ENCODE measurements at places on chromosomes 5 and 9. TPM values are rescaled to one million over a fixed set of nuclear protein-coding genes. Genes with fewer than 3 reads are reported as not detected.
A peak's percentile ranks its signal among the peaks of the same experiment; 100 is the strongest.

DNA sequence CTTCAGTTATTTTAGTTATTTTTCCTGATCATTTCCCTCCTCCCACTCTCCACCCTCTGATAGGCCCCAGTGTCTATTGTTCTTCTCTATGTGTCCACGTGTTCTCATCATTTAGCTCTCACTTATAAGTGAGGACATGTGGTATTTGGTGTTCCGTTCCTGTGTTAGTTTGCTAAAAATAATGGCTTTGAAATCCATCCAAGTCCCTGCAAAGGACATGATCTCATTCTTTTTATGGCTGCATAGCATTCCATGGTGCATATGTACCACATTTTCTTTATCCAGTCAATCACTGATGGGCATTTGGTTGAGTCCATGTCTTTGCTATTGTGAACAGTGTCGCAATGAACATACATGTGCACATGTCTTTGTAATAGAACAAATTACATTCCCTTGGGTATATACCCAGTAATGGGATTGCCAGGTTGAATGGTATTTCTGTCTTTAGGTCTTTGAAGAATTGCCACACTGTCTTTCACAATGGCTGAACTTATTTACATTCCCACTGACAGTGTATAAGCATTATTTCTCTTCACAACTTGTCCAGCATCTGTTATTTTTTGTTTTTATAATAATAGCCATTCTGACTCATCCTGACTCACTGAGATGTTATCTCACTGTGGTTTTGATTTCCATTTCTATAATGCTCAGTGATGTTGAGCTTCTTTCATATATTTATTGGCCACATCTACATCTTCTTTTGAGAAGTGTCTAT is 17.2 kb upstream of the DIRAS2 start:
- peak; percentile 23 for DNase-seq

DNA sequence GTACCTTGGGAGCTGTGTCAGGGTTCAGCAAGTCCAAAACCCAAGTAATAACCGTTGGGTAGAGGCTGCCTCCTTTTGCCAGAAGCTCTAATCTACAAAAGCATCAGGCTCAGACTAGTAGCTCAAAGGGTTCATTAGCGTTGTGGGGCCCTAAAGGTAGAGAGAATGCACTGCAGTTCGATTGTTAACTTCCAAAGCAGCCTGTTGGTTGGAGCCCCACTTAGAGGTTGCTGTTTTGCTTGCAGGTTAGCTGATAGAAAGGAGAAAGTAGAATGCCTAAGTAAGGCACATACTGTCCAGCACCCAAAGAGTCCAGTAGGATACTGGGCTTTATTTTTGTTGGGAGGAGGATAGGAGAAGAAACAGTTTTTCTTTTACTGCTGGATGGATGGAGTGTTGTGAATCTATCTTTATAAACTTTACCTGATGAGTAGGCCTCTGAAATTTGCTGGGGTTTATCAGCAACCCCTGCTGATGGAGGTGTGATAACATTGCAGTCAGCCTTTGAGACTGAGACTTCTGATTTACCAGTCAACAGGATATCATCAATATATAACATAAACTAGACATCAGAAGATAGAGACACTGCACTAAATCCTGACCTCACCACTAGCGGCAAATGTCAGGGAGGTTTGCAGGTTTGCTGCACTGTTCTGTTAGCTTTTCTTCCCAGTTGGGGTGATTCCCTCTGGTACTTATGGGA is 34.8 kb downstream of the ZNF131 start:
- DNase-seq = no peak

PCDHA4 gene
- polyA plus RNA-seq = 9.1 TPM

DNA sequence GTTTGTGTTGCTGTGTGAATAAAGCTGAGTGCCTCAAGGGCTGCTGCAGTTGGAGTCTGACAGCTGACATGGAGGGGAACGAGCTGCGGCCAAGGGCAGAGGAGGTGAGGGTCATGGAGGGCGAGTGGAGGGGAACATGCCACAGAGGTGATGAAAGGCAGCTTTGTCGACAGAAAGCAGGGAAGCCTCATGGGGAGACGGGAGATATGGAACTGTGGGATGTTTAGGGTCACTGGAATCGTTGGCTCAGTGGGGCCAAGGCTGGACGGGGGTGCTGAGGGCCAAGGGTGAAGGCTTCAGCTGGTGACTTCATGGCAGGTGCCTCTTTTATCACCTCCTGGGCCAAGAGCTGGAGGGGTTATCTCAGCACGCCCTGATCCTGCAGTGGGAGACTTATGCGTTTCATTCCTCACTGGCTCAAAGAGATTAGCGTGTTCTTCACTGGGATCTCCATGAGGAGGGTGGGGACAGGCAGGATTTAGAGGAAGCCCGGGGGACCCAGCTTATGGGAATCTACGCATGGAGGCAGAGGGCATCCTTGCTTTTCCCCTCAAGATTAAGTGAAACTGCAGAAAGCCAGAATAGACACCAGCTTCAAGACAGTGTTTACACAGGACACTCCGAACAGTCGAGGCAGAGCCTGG is 42.2 kb downstream of the FAM240B start:
- DNase-seq = peak; percentile 90

GRCh38 chr5:159969966-159970365 is 39.0 kb upstream of the TTC1 start:
- DNase-seq = no peak

GRCh38 chr5:7991125-7991821 is 122.3 kb downstream of the MTRR start:
- DNase-seq = no peak

GPX8 gene
- polyA plus RNA-seq = 71.1 TPM

CD180 gene
- polyA plus RNA-seq = not detected

- DNase-seq = no peak
Measured at GRCh38 chr9:70488793-70489105, 74.3 kb upstream of the KLF9 start.

DNA sequence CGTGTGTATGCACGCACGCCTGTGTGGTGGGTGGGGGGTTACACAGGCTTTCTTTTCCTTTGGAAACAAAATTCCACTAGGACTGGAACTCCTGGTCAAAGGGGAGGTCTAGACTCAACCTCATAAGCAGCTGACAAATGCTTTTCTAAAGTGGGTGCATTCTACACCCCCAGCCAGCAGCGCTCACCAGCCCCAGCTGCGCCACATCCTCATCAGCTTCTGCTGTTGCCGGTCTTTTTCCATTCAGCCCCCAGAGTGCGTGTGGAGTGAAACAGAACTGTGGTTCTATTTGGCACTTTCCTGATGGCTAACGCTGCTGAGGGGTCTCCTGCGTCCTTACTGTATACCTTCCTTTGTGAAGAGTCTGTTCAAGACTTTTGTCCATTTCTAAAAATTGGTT is 77.6 kb upstream of the SARDH start:
- DNase-seq = no peak

NR4A3 gene
- polyA plus RNA-seq = 0.87 TPM

GRCh38 chr5:169667896-169668674 is 31.0 kb downstream of the DOCK2 start:
- no peak for DNase-seq

DNA sequence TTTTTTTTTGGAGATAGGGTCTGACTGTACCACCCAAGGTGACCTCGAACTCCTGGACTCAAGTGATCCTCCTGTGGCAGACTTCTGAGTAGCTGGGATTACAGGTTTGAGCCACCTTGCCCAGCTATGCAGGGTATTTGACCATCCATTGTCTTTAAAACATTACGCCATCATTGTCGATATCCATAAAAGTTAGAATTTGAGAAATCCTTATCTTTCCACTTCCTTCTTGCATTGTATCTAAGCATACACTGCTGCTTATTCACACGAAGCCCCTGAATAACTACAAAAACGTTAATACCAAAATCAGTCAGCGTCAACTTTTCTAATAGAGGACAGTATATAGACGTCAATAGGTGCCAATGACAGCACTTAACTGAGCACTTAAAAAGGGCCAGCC is 5.4 kb upstream of the OTULINL start:
- no peak for DNase-seq

GRCh38 chr9:16460696-16461095 is 409.8 kb downstream of the BNC2 start:
- DNase-seq = no peak

BTNL3 gene
- not detected for polyA plus RNA-seq

DAB2 gene
- polyA plus RNA-seq = 13.2 TPM

- no peak for DNase-seq
Measured at GRCh38 chr5:130017173-130017572, 112.9 kb downstream of the CHSY3 start.

TLX3 gene
- not detected for polyA plus RNA-seq

GRCh38 chr5:122120957-122121356 is 8.4 kb upstream of the ZNF474 start:
- no peak for DNase-seq

GRCh38 chr5:98776066-98776705 is 2.7 kb downstream of the RGMB start:
- DNase-seq = no peak

GZMA gene
- polyA plus RNA-seq = not detected

GRCh38 chr9:89178830-89179539 is 367 bp upstream of the SHC3 start:
- no peak for DNase-seq

CENPP gene
- 9.8 TPM for polyA plus RNA-seq

GRCh38 chr5:41012318-41012717 is 58.8 kb downstream of the MROH2B start:
- no peak for DNase-seq

LRRC19 gene
- polyA plus RNA-seq = 0.21 TPM

CCNI2 gene
- polyA plus RNA-seq = 0.66 TPM

DNA sequence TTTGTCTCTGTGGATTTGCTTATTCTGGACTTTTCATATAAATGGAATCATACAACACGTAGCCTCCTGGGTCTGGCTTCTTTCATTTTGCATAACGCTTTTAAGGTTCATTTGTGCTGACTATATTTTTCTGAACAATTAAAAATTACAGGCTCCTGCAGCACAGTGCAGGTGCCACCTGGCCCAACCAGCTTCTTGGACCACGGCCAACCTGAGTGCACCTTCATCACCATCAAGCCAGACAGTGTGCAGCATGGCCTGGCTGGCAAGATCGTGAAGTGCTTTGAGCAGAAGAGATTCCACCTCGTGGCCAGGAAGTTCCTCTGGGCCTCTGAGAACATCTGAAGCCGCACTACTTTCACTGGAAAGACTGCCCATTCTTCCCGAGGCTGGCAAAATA is 53.5 kb upstream of the COL15A1 start:
- DNase-seq = no peak

SLF1 gene
- 10.6 TPM for polyA plus RNA-seq

GRCh38 chr5:171904886-171905285 is 101.6 kb downstream of the FBXW11 start:
- DNase-seq = no peak

All from cardiac muscle cell (in vitro differentiated cells and primary cell).